ENCODE measurements at places on chromosomes 11 and 22.

- DNase-seq: no peak
These were observed 17.4 kb downstream of the PLXNB2 start for GRCh38 chr22:50289942-50290630.

- DNase-seq: no peak
These were observed 1433.8 kb downstream of the BRD1 start for GRCh38 chr22:48393885-48394284.

- peak; percentile 84 for DNase-seq
These were observed 1.1 kb downstream of the MTFP1 start for GRCh38 chr22:30426388-30427353.

DNA sequence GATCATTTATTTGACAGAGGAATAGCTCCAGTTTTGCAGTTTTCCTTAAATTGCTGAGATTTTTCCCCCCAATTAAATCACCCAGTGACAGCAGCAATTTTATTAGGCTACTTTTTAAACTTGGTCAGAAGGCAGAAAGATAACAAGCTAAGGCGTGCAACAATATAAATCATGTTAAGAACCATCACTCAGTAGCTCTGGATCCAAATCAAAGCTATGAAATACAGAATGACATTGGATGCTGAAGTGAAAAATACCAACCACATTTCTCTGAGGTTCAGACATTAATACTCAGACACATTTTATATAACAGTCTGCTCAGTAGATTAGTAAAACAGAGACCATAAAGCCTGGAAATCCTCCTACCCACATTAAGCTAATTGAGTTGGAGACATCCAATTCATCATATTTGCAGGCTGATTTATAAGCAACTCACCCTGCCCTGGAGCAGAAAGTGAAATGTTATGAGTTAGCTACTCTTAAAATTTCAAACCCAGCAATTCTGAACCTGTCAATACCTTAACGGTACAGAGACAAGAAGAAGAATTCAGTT is 1108.4 kb downstream of the DLG2 start:
- DNase-seq: no peak

DNA sequence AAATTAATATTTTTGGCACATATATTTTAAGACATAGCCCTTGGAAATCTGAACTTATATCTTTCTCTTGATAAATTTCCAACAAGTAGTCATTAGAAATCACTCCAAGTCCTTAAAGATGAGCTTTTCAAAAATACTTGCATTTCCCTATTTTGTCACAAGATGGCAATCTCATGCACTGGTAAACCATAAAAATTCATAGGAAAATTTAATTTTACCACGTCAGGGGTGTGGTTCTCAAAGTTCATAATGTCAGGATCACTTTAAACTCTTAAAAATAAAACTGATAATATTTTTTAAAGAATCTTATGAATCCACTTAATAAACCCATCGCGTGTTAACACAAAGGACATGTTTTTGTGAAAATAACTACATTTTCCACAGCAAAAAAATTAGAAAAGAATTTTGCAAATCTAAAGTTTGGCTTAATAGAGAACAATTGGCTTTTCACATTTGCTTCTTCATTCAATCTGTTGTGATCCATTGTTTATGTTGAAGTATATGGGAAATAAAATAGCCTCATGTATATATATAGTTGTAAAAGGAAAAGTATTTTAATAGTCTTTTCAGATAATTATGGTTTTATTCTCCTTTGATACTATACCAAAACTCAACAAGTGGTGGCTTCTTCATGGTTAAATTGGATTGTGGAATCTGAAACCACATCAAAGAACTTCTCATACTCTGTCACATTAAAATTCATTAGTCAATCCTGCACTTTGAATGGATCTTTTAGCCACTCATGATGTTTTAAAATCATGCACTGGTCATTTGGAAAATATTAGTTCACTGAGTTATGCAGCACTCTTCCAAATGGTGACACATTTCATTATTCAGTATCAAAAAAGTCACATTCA is 169.1 kb downstream of the CADM1 start:
- no peak for DNase-seq

- DNase-seq: no peak
These were observed 1.2 kb downstream of the ROM1 start for GRCh38 chr11:62614275-62614674.

DNA sequence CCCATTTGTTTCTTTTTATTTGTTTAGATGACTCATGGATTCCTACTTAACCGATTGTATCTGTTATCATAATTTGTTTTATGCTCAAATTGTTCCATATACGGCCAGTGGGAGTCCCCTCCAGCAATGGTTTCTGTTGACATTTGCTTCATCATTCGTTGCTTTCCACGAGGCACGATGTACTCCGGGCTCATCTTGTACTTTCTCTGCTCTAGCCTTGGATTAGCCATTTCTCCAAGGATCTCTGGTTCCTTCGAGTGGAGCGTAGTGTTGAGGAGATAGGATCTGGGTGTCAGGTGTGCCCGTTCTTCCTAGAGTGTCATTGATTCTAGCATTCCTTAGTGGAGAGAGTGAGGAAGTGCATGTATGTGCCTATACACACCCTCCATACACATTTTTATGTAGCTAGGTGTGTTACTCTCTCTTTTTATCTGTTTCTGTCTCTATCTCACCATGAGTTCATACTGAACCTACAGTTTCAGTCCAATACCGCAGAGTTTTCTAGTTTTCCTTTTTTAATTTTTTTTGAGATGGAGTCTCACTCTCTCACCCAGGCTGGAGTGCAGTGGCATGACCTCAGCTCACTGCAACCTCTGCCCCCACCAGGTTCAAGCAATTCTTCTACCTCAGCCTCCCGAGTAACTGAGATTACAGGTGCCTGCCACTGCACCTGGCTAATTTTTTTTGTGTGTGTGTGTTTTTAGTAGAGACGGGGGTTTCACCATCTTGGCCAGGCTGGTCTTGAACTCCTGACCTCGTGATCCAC is 31.4 kb downstream of the TECTA start:
- DNase-seq: no peak

GRCh38 chr11:112134473-112134872 is 29.4 kb downstream of the IL18 start:
- no peak for DNase-seq

- DNase-seq: no peak
These were observed 137.8 kb upstream of the BDNF start for GRCh38 chr11:27837895-27838563.

GRCh38 chr11:1153951-1154493 is 3.7 kb upstream of the MUC5AC start:
- DNase-seq: no peak

DNA sequence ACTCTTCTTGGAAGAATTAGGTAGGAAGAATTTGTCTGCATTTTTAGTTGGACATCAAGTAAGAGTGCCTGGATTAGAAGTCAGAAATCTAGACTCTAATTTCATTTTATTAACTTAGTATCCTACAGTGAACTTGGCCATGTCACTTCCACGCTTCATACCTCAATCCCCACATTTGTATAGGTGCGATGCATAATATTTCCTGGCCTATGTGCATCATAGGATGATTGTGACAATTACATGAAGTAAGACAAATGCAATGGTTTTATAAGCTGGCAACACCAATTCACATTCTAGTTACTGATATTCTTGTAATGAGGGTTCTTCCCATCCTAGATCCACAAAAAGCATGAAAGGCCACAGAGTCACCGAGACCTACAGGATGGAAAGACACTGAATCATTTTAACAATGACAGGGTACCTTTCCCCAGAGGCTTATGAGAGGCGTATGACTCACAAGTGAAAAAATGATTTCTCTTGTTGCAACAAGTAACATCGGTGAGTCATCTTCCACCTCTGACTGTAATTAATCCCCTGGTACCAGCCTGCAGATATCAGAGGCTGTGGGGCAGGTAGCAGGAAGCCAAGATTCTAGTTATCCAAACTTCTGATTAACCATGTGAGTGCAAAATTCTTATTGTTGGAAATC is 56.0 kb upstream of the OR5AK2 start:
- no peak for DNase-seq

DNA sequence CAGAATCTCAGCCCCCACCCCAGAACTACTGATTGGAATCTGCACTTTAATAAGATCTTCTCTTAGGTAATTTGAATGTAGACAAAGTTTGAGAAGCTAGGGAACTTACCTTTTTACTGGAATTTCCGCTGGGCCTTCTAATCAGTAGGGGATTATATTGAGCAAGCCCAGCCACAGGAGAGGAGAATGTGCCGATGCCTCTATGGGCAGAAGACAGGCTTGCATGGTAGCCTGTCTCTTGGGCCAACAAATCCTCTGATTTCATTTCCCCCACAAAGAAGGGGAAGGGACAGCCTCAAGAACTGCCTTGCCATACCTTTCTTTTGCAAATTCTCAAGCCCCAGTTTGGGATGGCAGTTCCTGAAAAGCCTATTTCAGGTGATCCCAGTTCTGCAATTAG is 163.4 kb upstream of the BDNF start:
- DNase-seq: no peak

- DNase-seq: no peak
These were observed 31.2 kb upstream of the RBMXL2 start for GRCh38 chr11:7057641-7058040.

GRCh38 chr11:106306942-106307341 is 229.5 kb downstream of the AASDHPPT start:
- DNase-seq: no peak

GRCh38 chr11:75355051-75355450 is 3.6 kb upstream of the ARRB1 start:
- no peak for DNase-seq

GRCh38 chr11:7488681-7489080 is 3.4 kb downstream of the OLFML1 start:
- DNase-seq: no peak

DNA sequence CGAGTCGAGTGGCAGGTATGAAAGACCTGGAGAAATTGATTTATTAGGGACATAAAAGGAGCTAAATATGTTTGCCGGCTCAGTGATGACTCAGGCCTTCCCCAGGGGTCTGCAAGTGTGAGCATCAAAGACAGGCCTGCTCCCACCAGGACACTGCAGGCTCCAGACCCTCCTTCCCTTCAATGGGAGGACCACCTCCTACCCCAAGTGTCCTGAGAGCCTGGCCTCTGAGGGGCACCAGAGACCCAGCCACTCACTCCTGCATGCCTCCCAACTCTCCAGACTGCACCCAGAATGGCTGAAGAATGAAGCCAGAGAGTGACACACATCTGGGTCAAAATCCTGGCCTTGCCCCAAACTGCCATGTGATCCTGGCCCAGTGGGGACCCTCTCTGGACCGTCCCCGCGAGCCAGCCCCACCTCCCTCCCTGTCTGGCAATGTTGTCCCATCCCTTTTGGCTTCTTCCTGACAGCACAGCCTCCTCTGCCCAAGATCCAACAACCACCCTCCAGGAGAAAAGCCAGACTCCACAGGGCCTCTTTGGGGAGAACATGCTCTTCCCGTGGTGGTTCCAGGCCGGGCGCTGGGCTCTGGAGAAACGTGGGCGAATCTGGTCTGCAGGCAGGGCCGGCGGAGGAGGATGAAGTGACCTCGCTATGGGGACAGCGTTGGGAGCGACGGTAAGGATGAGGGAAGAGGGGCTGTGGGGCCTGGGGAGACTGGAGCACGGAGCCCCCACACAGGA is 36.2 kb downstream of the CYTH4 start:
- no peak for DNase-seq

GRCh38 chr22:47629273-47629711 is 866.8 kb downstream of the TBC1D22A start:
- no peak for DNase-seq

DNA sequence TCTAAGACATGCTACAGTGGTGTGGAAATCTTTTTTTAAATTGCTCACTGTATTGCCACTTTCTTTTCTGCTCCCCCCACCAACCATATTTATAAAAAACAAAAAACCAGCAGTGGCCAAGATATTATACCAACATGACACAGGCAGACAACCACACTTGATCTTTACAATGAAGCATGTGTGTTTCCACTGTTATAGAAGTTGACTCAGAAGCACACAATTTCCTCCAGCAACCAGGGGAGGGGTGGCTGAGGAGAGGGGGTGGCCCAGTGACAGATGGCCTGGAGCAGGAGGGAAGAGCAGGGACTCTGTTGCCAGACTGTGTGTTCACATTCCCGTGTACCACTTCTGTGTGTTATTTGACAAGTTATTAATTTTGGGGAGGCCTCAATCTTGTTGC is 14.8 kb downstream of the CD59 start:
- DNase-seq: no peak

DNA sequence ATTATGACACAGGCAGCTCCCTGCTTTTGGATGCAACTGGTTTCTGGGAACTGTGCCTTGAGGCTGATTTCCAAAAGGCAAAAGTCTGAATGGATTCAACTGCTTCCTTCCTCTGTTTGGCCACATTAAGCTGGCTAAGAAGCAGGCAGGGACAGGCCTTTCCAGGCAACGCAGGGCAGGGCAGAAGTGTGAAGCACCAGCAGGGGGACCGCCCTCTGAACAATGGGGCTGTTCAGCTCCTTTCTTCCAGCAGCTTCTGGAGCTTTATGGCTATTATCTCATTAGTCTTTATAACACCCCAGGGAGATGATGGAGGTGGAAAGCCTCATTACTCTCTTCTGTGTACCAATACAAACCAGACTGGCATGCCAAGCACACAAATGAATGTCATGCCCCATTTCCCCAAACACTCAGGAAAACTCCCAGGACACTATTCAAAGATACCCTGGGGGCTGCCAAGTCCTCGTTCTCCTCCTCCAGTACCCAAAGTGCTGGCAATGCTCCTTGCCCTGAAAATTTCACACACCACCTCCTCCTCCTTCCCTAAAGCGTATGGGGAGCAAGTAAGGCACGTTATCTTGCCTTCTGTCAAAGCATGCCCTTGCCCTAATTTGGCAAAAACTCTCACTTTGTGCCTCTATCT is 21.3 kb downstream of the MORC2 start:
- DNase-seq: no peak

DNA sequence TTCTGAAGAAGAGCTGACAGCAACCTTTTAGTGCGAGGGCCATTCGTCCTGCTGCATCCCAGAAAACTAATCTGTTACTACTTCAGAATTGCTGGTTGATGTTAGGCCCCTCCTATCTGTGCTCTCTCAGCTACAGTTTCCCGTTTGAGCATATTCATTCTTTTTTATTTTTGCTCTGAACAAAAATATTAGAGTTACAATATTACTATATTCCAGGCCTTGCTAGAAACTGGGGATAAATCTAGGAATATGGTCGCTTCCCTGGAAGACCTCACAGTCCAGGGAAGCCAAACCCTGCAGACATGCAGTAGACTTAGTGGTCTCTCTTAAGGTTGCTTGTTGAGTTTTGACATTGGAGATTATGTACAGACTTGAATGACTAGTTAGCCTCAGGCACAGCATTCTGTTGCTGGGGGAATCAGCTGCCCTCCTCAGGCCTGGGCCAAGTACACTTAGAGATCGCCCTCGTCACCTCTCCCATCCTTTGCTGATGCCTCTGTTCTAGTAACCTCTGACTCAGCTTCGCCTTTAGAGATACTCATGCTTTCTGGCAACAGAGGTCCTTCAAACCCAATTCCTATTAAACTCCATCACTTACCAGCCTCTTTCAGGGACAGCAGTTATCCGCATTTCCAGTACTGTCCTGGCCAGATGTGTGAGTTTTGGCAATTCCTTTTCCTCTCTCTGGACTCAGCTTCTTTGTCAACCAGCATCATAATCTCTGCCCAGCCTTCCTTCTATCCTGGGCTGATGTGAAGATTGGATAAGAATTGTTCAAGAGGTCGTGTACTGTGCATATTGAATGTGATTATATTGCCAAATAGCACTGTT is 698 bp upstream of the ANAPC15 start:
- DNase-seq: no peak

GRCh38 chr11:130088919-130089673 is 19.4 kb downstream of the APLP2 start:
- no peak for DNase-seq
